Testis (tissue), 5 donors: ENCODE measurements at places on chromosomes 3 and 15.

- DNase-seq = no peak
Observed at GRCh38 chr3:38059148-38059547, 20.1 kb downstream of the DLEC1 start.

DNA sequence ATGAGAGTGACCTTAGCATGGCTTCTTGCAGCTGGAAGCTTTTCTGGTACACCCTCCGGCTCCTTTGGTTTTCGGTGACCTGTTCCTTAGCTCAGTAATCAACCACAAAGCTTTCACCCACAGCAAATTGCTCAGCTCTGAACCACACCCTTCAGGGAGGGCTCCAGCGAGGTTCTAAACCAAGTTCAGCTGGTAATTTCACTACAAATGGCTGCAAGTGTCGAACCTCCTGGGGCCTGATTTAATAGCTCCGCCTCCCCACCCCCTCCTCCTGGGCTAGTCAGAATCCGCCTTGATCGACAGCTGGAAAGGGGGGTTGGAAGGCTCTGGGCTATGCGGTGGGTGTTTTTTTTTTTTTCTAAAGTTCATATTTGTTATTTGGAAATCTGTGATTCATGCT, 150.9 kb upstream of the MCTP2 start:
- no peak for DNase-seq

DNA sequence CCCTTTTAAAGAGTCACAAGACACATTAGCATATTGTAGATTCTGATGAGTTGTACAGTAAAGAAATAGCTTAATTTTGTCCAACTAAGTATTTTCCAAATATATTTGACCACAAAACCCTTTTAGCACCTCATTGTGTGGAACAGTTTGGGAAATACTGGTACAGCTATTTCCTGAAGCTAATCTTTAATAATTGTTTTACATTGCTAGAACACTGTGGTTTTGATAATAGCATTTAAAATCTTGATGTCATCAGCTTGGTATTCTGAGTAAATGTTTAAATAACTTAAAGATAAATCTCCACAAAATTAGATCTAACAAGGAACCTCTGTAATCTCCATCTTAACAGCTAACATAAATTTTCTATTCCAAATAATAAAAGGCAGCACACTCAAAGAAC, 140.0 kb upstream of the MLF1 start:
- DNase-seq = no peak

DNA sequence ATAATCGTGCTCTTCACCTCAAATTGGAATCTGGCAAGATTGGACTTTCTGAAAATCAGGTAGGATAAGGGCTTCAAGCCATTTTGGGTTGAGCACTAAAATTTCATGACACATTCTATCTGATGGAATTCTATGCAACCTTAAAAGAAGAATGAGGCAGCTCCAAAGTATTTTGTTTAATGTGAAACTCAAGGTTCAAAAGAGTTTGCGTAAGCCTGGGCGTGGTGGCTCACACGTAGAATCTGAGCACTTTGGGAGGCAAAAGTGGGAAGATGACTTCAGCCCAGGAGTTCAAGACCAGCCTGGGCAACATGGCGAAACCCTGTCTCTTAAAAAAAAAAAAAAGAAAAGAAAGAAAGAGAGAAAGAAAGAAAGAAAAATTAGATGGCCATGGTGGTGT, 3.6 kb upstream of the PLA1A start:
- no peak for DNase-seq

DNA sequence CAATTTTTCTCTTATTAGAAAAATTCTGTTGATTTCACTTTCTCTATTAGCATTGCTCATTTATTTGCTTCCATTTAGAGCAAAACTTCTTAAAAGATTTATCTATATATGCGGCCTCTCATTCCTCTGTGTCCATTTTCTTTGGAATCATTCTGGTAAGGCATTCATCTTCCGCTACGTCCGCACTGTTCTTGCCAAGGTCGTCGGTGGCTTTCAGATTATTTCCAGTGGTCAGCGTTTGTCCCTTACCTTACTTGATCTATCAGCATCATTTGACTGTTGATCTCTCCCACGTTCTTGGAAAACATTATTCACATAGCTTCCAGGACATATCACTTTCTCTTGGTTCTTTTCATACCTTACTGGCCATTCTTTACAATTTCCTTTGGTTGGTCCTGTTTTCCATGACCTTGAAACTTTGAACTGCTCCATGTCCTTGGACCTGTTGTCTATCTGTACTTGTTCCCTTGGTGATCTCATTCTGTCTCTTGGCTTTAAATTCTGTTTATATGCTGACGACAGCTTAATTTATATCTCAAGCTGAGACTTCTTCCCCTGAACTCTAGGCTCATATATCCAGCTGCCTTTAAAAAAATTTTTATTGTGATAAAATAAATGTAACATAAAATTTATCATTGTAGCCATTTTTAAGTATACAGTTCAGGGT, 54.5 kb downstream of the SLMAP start:
- no peak for DNase-seq

DNA sequence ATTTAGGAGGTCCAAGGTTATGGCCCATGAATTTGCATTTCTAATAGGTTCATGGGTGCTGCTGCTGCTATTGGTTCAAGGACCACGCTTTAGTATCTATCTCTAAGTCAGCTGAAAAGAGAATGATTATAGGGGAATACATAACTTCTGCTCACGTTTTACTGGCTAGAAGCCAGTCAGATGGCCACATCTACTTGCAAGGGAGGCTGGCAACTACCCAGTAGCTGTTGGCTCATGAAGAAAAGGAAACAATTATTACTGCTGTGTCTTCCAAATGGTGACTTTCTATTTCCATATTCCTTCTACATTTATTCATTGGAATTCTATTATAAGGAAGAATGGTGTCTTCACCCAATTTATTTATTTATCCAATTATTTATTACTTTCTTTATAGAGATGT, 54.2 kb downstream of the SLC25A36 start:
- DNase-seq = peak; percentile 47
